Foreskin melanocyte (primary cell): ENCODE measurements at places on chromosomes 5 and 9.

DNA sequence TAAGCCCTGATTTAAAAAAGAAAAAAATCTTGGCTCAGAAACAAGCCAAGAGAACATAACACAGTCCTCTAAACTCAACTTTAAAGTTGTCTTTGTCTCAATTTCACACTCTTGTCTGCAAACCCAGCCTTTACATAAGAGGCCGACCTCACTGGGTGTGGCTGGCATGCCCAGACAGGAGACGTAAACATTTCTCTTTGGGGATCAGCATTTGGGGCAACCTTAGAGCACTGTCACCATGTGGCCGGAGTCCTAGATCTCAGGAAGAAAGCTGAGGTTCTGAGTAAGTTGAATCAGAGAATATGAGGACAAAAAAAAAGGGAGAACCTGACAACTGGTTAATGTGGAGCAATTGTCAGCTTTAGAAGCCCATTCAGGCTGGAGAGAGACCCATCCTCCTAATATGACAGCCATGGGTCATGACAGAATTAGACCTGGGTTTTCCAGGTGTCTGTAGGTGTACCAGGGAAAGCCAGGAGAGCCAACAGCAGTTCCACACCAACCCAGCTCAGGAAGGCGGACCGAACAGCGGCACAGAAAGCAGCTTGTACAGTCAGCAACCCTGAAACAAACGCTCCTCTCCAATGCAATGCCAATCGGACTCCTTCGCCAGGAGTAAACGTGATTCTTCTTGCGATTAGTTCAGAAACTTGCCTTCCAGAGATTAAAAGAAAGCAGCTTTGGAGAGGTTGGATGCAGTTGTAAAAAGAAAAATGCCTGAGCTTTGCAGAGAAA lies 97.9 kb upstream of the MAP3K1 start:
- no peak for DNase-seq

DNA sequence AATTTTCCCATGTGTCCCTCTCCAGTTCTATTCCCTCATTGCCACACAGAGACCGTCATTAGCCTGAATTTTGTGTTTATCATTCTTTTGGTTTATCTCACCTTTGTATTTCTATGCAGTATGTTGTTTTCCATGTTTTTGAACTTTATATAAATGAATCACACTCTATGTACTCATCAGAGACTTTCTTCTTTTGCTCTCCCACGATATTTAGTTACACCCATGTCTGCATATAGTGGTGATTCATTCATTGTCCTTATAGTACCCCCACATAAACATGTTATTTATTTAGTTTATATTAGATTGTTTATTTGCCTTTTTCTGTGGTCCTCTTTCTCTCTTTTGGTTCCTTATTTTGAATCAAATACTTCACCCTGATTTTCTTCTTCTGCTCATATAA lies 199.7 kb downstream of the FSTL4 start:
- no peak for DNase-seq

DNA sequence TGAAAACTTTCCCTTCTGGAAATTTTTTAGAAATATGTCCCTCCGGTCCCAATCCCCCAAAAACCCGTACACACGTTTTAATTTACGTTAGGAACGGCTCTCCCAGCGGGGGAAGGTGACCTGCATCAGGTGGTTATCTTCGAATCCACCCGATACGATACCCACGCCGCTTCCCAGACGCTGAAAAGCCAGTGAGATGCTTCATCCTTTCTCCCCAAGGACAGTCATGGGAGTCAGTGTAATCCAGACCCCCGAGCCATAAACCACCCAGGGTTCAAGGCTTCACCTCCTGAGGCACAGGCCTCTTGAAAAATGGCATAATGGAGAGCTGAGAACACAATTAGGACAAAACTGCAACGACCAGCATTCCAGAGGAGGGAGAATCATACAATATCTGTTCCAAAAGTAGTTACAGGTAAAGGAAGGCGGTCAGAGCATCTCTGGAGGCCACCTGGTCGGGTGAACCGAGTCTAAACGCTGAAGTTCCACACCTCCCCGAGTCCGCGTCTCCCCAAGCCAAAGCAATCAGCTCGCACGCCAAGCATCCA lies 857 bp downstream of the FAM169A start:
- no peak for DNase-seq

DNA sequence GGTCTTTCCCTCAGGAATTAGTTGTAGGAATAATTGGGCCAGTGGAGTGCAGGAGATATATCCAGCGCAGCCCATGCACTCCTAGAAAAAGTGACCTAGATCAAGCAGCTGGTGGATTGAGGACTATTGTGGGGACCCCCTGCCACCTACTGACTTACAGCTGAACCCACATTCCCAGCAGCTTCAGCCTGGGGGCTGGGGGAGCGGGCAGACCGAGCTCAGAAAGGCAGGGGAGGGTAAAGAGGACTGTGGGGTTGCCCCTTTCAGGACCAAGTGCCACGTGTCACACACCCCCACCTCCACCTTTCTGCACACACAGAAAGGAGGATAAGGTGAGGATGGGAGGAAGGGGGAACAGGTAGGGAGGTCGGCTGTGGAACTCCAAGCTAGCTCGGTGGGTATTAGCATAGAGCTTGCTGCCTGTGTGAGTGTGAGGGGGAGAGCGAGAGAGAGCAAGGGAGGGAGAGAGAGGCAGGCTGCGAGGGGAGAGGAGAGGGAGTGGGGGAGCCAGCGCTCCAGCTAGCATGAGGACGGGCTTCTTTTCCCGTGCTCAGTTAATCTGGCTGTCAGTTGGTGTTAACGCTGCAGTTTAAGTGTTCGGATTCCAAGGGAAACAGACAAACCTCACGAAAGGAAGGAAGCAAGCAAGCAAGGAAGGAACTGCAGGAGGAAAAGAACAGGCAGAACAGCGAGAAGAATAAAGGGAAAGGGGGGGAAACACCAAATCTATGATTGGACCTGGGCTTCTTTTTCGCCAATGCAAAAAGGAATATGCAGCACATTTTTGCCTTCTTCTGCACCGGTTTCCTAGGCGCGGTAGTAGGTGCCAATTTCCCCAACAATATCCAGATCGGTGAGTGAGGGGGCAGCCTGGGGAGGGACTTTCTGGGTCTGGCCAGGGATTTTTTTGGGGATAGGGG lies at the start of gene GRIA1:
Gene GRIA1 (plus strand): TSS at position 553 of the 920 bp plus-strand sequence.
- DNase-seq = no peak

DNA sequence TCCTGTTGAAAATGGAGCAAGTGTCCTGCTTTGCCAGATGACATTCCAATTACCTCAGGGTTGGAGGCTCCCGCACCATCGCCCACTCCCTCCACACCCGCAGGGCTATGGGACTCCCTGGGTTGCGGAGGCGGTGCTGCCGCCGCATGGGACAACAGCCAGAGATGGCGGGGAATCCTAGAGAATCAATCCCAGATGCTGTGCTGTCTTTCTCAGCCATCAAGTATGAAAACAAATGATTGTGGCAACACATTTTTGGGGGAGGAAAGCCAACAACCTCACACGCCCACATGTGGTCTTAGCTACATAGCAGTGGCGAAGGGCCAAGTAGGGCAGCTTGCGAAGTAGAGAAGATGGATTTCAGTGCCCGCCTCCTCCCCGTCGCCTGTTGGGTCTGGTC lies 46.7 kb downstream of the IL31RA start:
- no peak for DNase-seq

- DNase-seq = no peak
Measured at GRCh38 chr9:13369431-13369830, 89.9 kb upstream of the MPDZ start.

- no peak for DNase-seq
Measured at GRCh38 chr5:15452781-15453180, 47.2 kb upstream of the FBXL7 start.

DNA sequence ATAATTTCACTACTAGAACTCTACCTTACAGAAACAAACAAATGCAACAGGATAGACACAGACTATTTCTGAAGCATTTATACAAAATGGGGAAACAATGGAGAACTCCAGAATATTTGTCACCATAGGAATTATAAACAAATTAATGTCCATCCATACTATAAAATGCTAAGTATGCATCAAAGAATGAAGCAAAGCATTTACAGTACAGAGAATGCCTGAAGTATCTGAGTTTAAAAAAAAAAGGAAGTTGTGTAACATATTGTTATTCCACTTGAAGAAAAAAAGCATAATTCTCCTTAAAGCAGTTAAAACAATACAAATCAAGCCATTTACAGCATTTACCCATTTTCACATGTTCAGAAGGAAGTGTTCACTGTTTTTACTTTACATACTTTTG lies 53.0 kb downstream of the DROSHA start:
- DNase-seq = peak; percentile 3

- no peak for DNase-seq
Measured at GRCh38 chr5:134975843-134976242, 8.1 kb downstream of the CATSPER3 start.

GRCh38 chr5:34803974-34804732 lies 34.8 kb upstream of the TTC23L start:
- DNase-seq = no peak

- DNase-seq = no peak
Measured at GRCh38 chr5:58717303-58718007, 134.6 kb downstream of the RAB3C start.

- no peak for DNase-seq
Measured at GRCh38 chr5:11509793-11510192, 394.5 kb downstream of the CTNND2 start.

- no peak for DNase-seq
Measured at GRCh38 chr5:171268700-171269620, 40.1 kb upstream of the TLX3 start.

DNA sequence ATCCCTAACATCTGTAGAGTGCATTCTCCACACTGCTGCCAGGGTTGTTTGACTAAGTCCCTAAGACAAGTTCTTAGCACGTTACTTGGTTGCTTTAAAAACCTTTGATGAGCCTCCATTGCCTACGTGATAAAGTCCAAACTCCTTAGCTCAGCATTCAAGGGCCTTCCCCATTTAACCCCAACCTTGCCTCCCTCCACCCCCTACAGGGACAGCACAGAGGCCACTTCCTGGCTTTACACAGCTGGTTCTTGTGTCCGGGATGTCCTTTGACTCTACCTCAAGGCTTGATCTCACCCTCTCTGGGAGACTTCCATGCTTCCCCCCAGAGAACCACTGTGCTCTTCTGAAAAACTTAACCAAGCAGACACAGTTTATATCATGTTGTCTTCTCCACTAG lies 29.4 kb downstream of the FAM240B start:
- no peak for DNase-seq

GRCh38 chr5:62538017-62538942 lies 40.3 kb upstream of the LRRC70 start:
- no peak for DNase-seq

DNA sequence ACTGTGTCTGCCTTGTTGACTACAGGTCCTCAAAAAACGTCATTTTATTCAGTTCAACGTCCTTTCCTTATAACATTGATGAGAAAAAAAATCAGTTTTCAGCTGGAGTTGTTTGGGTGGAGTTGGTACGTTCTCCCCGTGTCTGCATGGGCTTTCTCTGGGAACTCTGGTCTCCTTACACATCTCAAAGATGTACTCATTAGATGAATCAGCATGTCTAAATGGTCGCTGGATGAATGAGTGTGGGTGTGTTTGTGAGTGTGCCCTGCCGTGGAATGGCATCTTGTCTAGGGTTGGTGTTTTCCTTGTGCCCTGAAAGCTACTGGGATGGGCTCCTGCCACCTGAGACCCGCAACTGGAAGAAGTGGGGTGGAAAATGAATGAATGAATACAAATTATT lies 30.1 kb downstream of the EGR1 start:
- no peak for DNase-seq

- no peak for DNase-seq
Measured at GRCh38 chr5:137516251-137516797, 17.2 kb upstream of the SPOCK1 start.

DNA sequence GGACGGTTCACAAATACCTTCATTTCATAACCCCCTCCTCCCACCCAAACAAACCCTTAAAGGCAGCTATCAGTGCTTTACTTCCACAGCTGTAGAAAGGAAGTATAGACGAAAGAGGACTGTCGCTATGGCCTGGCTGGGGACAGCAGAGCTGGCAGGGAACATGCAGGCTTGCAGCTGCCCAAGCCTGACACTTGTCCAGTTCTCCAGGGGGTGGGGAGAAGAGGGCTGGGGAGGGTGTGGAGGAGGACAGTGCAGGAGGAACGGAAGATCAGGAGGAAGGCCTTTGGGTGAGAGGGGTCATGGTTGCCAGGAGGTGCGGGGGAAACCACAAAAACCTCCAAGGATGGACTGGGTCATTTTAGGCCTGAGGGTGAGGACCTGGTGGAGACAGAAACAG lies 25.9 kb downstream of the ARPC5L start:
- no peak for DNase-seq

GRCh38 chr5:140186267-140186671 lies 11.3 kb downstream of the CYSTM1 start:
- no peak for DNase-seq

- DNase-seq = no peak
Measured at GRCh38 chr9:123319541-123320339, 36.3 kb upstream of the CRB2 start.

DNA sequence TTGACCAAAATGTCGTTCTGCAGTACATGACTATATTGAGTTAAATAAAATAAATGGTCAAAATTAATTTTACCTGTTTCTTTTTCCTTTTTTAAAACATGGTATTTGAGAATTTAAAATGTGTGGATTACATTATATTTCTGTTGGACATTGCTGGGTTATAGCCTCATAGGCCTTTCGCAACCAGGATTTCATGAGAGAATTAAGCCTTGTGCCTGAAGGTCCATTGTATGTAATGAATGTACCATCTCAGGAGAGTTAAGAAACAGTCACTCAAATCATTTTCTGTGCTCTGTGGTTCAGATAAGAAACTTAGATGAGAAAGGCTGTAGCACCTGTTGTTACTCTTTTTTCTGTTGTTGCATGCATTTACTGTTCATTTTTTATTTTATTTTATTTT lies 103.5 kb downstream of the ANGPTL2 start:
- no peak for DNase-seq

- peak; percentile 0 for DNase-seq
Measured at GRCh38 chr5:19240170-19240569, 747.8 kb downstream of the CDH18 start.

DNA sequence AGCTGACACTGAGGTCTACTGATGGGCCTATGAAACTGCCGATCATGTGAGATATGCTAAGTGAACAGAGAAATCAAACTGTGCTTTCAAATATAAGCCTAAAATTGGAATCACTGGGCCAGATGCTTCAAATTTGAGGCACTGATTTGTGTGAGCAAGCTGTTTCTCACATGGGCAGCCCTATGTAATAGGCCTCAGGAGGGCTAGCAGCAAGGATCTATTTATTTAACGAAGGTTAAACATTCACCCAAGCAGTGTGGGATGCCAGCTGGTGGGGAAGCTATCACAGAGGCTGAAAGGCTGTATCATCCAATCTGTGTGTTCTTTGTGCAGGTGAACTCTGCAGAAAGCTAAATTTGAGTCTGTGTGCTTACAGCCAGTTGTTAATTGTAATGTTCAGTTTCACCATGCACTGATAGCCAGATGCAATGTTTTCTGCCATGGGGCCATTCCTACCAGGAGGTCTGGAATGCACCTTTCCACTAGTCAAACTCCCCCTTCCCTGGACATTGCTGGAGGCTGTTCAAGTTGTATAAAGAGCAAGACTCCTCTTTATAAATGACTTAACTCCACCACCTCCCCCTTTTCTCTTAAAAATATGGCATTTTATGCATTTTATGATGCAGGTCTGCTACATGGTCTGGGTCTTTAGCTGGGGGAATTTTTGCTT lies 228.9 kb downstream of the SH3GL2 start:
- DNase-seq = no peak
